NCI-H146 (cell line): ENCODE measurements at places on chromosomes 5 and 9.

GRCh38 chr9:7284117-7284516, 515.5 kb downstream of the DMAC1 start:
- DNase-seq = no peak

DNA sequence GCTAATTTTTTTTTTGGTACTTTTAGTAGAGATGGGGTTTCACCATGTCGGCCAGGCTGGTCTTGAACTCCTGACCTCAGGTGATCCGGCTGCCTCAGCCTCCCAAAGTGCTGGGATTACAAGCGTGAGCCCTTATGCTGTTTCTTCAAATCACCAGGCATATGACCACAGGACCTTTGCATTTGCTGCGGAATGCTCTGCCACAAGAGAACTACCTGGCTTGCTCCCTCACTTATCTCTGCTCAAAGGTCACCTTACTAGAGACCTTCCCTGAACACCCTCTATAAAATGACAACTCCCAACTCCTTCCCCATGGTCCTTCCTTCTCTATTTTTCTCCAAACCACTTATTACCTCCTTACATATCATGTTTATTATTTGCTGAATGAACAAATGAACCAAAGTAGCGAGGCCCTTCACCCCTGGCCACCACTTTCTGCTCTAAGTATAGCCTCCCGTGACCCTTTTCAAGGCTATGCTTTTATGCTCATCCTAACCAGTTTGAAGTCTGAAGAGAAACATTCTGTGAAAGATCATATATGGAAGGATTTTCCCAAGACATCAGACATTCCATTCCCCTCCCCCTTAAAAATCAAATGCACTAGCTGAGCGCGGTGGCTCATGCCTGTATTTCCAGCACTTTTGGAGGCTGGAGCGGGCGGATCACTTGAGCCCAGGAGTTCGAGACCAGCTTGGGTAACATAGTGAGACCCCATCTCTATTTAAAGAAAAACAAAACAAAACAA, 1.3 kb downstream of the ZER1 start:
- no peak for DNase-seq

GRCh38 chr9:137028263-137029057, 423 bp upstream of the ABCA2 start:
- peak; percentile 61 for DNase-seq

DNA sequence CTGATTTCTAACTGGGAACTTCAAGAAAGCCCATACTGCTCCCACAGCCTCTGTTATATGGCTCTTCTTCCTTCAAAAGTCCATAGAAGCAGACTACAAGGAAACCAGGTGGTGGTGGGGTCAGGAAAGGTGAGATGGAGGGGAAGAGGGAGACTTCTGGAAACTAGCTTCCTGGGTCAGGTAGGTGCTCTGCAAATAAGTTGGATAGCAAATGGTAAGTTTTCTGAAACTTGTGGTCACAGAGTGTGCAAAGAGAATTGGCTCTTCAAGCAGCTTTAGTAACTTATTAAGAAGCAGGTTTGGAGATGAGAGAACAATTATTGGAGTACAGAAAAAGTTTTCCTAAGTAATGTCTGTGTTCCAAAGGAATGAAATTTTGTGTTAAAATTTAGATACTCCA, 316.9 kb downstream of the ADGRV1 start:
- no peak for DNase-seq

GRCh38 chr5:149849966-149850910, 94.4 kb downstream of the PDE6A start:
- DNase-seq = no peak

DNA sequence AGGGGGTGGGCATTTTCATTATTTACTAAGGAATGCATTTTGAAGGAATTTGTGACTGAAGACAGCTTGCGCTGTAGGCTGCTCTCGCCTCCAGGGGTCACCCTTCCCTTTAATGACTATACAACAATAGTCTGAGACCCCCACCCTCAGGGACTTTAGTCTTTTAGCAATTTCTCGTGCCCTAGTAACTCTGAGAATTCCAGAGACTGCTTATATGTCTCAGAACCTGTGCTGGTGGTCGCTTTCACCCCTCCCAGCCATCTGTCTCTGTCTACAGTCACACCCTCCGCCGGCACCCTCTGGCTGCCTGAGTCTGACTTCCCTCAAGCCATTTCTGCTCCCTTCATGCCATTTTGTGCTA, 671.4 kb downstream of the NR2F1-AS1 start:
- peak; percentile 24 for DNase-seq

- DNase-seq = no peak
Measured at GRCh38 chr9:23302281-23302680, 523.8 kb downstream of the ELAVL2 start.

GRCh38 chr5:115284021-115284420, 12.4 kb downstream of the CCDC112 start:
- DNase-seq = no peak

GRCh38 chr9:107983181-107983603, 493.6 kb upstream of the KLF4 start:
- no peak for DNase-seq

DNA sequence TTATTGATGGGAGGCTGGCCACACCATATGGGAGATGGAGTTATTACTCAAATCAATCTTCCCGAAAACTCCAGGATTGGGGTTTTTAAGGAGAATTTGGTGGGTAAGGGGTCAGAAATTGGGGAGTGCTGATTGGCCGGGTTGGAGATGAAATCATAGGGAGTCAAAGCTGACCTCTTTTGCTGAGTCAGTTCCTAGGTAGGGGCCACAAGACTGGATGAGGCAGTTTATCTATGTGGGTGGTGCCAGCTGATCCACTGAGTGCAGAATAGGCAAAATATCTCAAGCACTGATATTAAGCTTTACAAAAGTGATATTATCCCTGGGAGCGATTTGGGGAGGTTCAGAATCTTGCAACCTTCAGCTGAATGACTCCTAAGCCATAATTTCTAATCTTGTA, 75.7 kb upstream of the CLINT1 start:
- DNase-seq = no peak

DNA sequence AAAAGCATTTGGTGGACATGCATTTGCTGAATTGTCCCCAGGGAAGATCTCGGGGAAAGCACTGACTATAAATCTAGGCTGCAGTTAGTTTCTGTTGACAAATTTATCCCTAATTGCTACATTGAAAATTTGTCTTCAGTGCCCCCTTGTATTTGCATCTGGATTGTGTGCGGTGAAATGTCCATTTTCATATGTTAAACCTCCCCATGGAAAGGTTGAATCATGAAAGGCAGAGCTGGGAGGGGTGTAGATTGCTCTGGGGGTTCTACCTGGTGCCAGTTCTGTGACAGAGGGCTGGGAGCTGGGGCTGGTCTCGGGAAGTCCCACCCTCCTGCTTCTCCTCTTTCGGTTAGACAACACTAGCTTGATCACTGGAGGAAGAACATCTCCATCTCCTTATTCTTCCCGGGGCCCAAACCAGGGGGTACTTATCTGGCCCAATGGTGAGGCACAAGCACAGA, 101.9 kb downstream of the GADD45G start:
- no peak for DNase-seq

GRCh38 chr5:54045077-54045792, 265.1 kb downstream of the ARL15 start:
- no peak for DNase-seq

DNA sequence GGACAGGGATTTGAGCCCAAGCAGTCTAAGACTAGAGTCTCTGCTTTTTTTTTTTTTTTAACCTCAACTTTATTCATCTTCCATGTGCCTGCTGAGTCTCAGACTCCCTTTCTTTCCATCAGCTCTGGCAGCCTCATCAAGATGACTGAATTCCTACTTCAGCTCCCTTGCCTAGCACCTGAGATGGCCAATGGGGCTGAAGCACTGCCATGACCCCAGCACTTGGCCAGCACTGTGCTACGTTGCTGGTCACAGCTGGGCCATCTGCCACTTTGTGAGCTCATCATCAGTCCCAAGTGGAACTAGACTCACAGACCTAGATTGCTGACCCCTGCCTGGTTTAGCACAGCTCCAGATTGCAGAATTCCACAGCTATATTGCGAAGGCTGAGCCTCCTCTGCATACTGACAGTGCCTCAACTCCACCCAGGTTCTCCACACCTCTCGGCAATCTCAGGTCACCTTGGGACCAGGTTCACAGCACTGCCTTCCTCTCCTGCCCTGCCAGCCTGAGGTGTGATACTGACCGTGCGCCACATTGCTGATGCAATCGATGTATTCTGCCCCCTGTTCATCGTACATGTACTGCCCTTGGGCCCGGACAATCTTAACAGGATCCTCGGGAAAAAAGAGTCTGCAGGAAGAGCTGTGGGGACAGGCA, 1.6 kb downstream of the PHYKPL start:
- no peak for DNase-seq

- DNase-seq = no peak
Measured at GRCh38 chr9:117315236-117315635, 99.6 kb downstream of the ASTN2 start.

DNA sequence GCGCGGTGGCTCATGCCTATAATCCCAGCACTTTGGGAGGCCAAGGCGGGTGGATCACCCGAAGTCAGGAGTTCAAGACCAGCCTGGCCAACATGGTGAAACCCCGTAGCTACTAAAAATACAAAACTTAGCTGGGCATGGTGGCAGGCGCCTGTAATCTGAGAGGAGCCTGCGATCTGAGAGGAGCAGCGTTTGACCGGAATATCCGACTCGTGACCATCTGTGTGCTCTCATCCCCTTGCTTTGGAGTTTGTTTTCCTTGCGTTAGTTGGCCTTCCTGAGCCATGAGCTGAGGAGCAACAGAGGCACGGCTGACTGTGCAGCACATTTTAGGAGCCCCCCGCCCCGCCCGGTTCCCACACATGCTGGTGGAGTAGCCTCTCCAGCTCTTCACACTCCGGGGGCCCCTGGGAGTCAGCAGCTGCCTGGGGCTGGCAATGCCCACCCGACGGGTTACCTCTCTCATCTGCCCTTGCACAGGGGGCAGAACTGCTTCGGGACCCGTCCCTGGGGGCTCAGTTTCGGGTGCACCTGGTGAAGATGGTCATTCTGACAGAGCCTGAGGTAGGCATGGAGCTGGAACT, 3.0 kb downstream of the ADAMTS13 start:
- no peak for DNase-seq

DNA sequence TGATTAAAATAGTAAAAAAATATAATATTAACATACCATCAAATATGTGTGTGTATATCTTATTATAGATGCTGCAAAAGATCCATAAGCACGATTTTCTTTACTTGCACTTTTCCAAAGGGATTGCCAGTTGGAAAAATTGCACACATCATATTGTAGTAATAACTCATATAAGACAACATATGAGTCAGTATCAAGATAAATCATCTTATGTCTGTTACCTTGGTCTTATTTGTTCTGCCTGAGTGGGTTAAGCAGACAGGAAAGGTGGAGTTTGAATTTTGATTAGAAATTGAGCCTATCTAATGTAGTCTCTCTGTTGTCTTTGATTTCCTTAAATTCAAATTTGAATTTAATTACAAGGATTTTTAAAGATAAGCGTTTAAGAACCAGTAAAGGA, 24.6 kb downstream of the LYSMD3 start:
- no peak for DNase-seq

DNA sequence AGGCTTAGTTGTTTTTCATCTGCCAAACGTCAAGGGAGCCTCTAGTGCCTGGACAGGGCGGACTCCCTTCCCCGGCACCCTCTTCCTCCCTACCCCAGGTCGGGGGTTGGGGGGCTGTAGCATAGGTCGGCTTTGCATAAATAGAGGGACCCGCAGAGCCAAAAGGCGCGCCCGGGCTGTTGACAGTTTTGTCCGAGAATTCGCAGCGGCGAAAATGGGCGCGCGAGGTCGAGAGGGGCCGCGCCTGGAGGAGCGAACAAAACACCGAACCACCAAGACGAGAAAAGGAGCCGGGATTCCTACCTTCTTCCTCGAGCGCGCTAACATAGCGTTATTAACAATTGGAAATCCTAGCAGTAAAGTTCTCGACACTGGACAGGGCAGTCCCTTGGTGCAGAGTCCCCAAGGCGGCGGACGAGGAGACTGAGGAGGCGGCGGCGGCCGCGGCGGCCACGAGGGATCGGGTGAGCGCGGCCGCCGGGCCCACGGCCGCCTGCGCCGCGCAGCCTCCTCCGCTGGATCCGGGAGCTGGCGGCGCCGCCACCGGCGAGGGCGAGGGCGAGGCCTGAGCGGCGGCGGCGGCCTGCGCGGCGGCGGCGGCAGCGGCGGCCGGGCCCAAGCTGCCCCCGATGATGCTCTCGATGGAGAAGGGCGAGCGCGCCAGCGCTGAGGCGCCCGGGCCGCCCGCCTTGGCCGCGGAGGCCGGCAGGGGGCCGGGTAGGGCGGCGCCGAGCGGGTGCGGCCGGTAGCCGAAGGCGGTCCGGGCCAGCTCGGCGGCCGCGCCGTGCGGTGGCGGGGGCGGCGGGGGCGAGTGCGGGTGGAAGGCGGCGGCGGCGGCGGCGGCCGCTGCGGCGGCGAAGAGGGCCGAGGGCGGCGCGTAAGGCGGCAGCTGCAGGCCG, 1.7 kb downstream of the FOXD1 start:
- peak; percentile 47 for DNase-seq

- DNase-seq = no peak
Measured at GRCh38 chr5:1488882-1489680, 34.7 kb downstream of the LPCAT1 start.

- no peak for DNase-seq
Measured at GRCh38 chr5:170254056-170254455, 21.3 kb downstream of the C5orf58 start.
